ENCODE measurements at places on chromosomes 13 and 19. TPM values are rescaled to one million over a fixed set of nuclear protein-coding genes. Genes with fewer than 3 reads are reported as not detected.

DNA sequence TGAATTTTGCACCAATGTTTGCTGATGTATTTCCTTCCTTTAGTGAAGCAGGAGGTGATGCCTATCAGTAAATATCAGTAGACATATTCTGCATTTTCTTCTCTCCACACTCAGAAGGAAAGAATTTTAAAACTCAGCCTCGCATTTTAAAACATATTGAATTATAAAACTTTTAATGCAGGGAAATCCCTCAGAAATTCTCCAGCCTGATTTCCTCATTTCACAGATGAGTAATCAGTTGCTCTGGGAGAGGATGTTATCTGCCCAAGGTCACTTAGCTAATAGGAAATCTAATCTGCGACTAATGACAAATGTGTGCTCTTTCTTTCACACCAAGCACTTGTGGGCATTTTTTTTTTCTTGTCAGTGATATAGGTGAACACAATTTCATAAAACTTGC lies 320.6 kb downstream of the ITGBL1 start:
- DNase-seq: no peak

DNA sequence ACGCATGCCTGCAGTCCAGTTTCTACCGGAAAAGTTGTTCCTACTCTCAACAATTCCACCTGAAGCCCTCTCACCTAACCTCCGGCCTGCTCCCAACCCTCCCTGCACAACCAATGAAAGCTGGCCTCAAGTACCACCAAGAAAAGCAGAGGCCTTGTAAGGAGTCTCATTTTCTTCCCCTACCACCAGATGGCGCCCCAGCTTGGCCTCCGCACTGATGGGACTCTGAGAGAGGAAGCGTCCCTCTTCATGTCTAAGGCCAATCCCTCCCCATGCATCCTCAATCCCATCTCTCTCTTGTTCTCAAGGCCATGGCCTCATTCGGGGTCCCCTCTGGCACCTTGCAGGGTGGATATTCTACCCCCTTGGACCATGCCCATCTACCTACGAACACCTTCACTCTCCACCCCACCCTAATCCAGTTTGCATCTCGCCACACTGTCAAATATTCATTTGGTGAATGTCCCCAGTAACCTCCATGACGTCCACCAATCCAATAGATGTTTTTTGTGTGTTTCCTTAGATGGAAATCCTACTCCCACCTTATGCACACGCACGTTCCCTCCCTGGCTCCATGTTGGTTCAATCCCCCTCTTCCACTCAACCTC lies 412.8 kb downstream of the ZNF536 start:
- DNase-seq: no peak

The LPAR6 gene
- polyA plus RNA-seq: 28.6 TPM

DNA sequence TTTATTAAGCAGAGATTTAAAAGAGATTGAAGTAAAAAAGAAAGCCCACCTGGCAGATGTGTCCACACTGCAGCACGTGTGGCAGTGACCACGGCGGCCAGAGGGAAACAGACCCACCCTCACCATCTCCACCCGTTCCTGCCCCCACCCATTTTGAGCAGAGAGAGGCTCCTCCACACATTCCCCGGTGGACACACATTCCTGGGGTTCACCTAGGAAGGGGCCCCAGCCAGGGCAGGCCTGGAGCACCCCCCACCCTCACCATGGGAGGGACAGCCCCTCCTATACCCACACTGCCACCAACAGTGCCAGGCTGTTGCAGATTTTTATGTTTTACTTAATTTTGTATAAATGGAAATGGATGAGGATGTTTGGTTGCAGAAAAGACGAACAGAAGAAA lies 54.9 kb downstream of the SLC7A9 start:
- DNase-seq: no peak

The SYNGR4 gene
- not detected for polyA plus RNA-seq

The RNF17 gene
- polyA plus RNA-seq: 0.31 TPM

GRCh38 chr19:21463449-21464105 lies 41.8 kb upstream of the ZNF429 start:
- DNase-seq: peak; percentile 46

- no peak for DNase-seq
These were observed 8.8 kb downstream of the GIPR start for GRCh38 chr19:45676851-45677263.

- DNase-seq: no peak
These were observed 54.0 kb upstream of the ATP12A start for GRCh38 chr13:24625870-24626849.

- peak; percentile 91 for DNase-seq
These were observed 3.0 kb downstream of the PRKD2 start for GRCh38 chr19:46713781-46714443.

DNA sequence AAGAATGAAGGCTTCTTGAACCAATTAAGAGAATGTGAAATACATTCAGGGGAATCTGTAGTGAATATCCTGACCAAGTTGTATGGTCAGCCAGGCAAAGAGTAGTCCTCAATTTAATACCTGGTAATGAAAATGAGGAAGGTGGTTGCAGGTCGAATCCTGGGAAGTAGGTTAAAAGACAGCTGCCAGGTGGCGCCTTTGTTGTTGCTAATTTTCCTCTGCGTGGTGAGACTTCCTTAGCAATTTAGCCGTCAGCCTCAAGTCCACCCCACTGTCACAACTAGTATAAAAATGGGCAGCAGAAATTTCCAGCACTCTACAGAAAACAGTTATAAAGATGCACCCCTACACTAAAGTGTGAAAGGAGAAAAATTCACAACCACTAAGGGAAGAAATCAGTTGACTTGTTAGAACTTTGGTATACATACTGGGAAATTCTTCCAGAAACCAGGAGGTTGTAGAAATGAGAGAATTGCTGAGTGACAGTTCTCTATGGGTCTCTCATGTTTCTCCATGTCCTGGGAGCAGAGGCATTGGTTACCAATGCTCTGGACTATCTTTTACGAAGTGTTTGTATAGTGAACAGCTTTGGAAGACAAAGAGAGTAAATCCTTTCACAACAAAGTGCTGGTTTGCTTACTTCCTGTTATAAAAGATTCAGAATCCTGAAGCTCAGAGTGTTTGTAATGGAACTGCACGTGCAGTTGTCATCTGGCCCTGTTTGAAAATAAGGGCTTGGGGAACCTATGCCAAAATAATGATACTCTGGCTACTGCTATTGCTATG lies 235.9 kb downstream of the NHLRC3 start:
- DNase-seq: no peak

The PLEKHJ1 gene
- 54.8 TPM for polyA plus RNA-seq

DNA sequence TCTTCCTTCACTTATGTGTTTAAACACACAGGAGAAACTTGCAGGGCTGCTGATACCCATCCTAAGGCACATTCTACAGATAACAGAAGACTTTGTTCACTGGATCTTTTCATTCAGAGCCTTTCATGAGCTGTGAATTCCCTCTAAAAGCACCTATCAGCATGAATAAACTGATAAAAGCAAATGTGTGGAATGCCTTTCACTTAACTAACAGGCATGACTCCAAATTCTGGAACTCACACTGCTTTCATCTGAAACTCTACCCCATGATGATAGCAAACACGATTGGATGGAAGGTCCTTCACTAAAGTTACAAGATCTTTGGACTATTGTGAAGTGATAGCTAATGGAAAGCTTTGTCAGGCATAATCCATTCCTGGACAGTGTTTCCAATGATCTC lies 457.3 kb downstream of the EFNB2 start:
- DNase-seq: no peak
